Thymus (tissue), 14 donors: ENCODE measurements at places on chromosomes 1 and 21. TPM values are rescaled to one million over a fixed set of nuclear protein-coding genes. Genes with fewer than 3 reads are reported as not detected.

GRCh38 chr1:110308247-110308646 is 30.9 kb upstream of the RBM15 start:
- DNase-seq: no peak
- H3K27ac ChIP-seq: no peak overlapping the region
- H3K4me1 ChIP-seq: peaks cover 3% of the 10 kb centered on the region
- H3K36me3 ChIP-seq: no peaks in the 10 kb centered on the region

- H3K4me3 ChIP-seq: no peak overlapping the region
- H3K27me3 ChIP-seq: no peaks in the 10 kb centered on the region
- no peak overlapping the region for H3K27ac ChIP-seq
- H3K4me1 ChIP-seq: no peaks in the 10 kb centered on the region
Measured at GRCh38 chr1:157773493-157774350, 3.2 kb downstream of the FCRL2 start.

Gene NPHP4
- 2.5 TPM for total RNA-seq

DNA sequence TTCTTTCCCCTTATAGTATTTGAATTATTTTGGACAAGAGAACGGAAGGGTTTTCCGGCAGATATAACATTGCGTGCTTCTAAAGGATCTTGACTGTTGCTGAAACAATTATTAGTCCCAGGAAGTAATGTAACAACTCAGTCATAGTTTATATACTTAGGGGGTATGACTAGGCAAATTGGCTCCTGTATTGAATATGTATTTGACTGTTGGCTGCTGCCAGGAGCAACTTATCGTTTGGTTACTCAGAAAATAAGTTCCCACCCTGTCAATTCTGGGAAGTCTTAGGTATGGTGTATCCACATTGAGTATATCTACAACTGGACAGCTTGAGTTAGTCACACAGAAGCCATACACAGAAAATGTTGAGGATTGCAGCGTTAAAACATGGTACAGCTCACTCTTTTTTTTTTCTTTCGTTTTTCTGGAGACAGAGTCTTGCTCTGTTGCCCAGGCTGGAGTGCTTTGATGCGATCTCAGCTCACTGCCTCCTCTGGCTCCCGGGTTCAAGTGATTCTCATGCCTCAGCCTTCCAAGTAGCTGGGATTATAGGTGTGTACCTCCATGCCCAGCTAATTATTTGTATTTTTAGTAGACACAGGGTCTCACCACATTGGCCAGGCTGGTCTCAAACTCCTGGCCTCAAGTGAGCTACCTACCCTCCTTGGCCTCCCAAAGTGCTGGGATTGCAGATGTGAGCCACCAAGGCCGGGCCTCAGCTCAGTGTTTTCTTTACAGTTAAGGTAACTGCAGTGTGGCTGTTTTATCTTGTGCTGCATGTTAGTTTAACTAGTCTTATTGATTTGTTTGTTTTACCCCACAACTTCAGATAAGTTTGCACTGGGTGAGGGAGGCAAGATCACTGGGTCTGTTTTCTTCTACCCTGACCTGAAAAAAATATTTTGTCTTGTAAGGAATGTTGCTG is 10.2 kb downstream of the SMAP2 start:
- no peak overlapping the region for H3K4me3 ChIP-seq
- peaks cover 12% of the 10 kb centered on the region for H3K36me3 ChIP-seq
- peaks cover 84% of the 10 kb centered on the region for H3K4me1 ChIP-seq
- H3K27ac ChIP-seq: peak overlapping the region; percentile 95
- no peak for DNase-seq

DNA sequence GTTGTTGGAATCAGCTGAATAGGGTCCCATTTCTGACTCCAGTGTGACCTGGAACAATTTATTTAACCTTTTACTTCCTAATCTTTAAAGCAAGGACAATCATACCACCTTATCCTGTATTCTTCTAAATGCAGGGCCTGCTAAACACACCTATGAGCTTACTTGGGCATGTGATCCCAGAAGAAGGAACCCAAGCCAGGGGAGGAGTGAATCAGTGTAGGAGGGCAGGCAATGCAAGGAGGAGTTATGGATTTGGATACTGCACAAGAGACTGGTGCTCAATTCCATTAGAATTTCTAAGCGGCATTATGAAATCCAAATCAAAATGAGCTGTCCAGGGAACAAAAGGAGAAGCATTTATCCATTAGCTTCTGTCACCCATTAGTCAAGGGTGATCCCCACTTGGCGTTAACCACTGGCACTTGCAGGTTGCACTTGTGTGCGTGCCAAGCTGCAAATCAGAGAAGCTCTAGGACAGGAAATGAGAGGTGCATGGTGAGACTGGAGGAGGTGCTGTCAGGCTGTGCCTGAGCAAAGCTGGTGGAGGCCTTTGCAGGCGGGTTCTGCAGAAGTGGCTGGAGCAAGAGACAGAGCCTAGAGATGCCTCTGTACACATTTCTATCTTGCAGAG is 297.2 kb upstream of the PLXNA2 start:
- H3K4me3 ChIP-seq: no peak overlapping the region
- H3K4me1 ChIP-seq: no peaks in the 10 kb centered on the region
- H3K27ac ChIP-seq: no peak overlapping the region
- no peak for DNase-seq
- no peaks in the 10 kb centered on the region for H3K27me3 ChIP-seq

DNA sequence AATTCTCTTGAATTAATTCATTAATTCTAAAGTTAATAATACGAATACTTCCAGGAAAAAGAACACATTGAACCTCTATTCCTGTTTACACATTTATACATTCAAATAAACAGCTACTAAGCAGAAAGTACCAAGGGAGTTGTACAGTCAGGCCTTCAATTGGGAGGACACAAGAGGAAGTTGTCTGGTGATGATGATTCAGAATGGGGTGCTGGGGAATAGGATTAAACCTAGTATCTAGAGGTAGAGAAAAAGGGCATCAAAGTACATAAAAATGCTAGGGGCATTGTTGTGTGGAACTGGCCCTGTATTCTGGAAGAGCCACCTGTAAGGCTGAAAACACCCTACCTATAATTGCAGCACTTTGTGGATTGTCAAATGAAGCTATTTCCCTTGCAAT is 71.7 kb upstream of the MROH9 start:
- H3K27me3 ChIP-seq: no peaks in the 10 kb centered on the region
- no peak for DNase-seq
- no peaks in the 10 kb centered on the region for H3K36me3 ChIP-seq
- no peaks in the 10 kb centered on the region for H3K4me1 ChIP-seq
- no peak overlapping the region for H3K4me3 ChIP-seq
- H3K27ac ChIP-seq: peak overlapping the region; percentile 18
